ENCODE measurements at places on chromosomes 7 and 10.

GRCh38 chr10:116182426-116182825, 90.6 kb downstream of the GFRA1 start:
- DNase-seq = no peak

DNA sequence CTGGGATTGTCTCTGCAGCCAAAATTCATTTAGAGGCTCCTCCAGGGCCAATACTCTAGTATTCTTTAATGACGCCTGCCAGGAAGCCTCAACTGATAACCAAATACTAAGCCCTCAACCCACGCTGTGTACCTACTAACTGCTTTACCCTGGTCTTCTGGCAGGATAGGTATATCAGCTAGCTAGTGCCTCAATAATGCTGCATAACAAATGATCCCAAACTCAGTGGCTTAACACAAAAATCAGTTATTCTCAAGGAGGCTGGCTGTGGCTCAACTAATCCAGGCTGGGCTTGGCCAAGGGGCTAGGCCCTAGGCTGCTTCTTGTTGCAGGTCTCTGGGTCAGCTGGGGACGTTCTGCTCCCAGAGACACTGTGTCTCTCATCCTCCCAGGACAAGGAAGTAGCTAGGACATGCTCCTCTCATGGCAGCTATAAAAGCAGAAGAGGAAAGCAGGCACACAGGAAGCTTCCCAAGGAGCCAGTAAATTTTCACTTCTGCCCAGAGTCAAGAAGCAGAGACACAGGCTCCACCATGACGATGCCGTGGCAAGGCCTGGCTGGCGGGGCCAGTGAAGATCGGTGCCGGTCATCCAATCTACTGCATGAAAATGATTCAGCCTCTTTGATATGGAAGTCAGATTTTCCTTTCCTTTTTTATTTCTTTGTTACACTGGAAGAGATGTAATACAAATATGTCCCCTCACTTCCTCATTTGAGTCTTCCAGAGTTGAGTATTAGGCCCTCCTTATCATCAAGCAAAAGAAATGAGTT, 28.6 kb upstream of the COL13A1 start:
- DNase-seq = no peak

GRCh38 chr10:94299417-94299816, 63.3 kb downstream of the NOC3L start:
- peak; percentile 18 for DNase-seq

DNA sequence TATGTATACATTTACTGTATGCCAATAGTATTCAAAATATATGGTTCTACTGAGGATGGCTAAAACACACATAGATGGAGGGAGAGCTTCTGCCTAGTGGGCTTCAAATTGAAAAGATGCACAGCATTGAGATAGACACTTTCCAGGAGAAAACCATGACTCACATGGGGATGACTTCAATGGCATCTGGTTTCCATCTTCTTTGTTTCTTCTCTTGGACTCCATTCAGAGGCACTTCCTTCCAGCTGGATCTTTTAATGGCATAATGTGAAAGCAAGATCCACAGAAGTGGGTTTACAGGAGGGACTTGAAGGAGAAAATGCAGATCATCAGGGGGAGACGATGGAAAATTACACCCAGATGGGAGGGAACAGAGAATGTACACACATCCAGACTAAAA, 84.9 kb downstream of the ZNF365 start:
- no peak for DNase-seq

- no peak for DNase-seq
These were observed 8.7 kb downstream of the TMEM209 start for GRCh38 chr7:130196476-130196875.

DNA sequence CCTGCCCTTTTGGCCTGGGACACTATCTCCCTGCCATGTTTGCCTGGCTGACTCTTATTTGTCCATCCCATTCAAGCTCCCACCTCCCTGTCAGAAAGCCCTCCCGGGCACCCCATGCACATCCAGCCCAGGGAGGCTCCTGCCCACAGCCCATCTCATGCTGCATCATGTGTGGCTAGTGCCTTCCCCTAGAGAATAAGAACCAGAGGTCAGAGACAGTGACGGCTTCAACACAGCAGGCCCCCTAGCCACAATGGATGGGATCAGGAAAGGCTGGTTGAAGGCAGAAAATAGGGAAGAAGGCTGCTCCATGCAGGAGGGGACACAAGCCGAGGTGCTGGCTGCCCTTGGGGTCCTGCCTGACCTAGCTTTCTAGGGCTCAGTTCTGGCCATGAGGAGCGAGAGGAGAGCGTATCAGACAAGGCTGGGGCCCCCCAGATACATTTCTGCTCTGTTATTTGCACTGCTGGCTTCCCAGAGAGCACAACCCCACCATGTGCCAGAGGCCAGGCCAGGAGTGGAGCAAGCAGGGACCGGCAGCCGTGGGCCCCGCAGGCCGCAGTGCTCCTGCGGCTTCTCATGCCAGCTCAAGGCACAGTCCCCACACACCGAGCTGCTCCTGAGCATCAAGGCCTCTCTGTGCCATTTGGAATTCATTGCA, 161.1 kb upstream of the ZMIZ1 start:
- DNase-seq = no peak

GRCh38 chr10:97011397-97011796, 174.4 kb downstream of the SLIT1 start:
- DNase-seq = no peak

DNA sequence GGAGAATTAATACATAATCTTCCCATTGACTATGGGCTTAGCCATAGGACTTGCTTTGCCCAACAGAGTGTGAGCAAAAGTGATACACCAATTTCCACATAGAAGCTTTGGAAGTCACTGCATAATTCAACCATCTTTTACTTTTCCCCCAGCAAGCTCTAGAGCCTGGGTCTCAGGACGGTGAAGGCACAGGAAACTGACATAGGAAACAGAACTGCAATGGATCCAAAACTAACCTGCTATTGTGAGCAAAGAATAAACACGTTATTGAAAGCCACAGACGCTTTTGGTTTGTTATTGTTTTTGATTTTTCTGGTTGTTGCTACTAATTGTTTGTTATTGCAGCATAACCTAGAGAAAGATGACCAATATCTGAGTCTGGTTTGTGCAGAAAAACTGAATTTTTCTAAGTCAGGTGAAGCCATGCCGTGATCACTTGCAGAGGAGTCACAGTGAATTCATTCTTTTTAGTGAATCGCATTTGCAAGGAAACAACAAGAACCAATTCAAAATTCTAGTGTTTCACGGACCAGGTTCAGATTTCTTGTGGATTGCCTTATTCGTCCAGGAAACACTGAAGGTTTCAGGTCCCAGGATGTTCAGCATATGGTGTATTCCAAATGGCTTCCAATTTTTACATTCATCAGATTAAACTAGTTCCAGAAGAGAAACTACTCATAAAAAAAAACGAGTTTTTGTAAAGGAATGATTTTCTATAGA, 52.8 kb downstream of the CUBN start:
- no peak for DNase-seq

- DNase-seq = no peak
These were observed 26.7 kb downstream of the ZNF277 start for GRCh38 chr7:112233048-112233697.

- no peak for DNase-seq
These were observed 59.3 kb downstream of the OSBPL3 start for GRCh38 chr7:24920451-24921361.

- DNase-seq = no peak
These were observed 1.7 kb downstream of the PGAM1 start for GRCh38 chr10:97427571-97428179.

GRCh38 chr10:107686095-107686494, 521.6 kb upstream of the SORCS1 start:
- no peak for DNase-seq

- DNase-seq = peak; percentile 12
These were observed 361.0 kb upstream of the ZMIZ1 start for GRCh38 chr10:78707745-78708144.

DNA sequence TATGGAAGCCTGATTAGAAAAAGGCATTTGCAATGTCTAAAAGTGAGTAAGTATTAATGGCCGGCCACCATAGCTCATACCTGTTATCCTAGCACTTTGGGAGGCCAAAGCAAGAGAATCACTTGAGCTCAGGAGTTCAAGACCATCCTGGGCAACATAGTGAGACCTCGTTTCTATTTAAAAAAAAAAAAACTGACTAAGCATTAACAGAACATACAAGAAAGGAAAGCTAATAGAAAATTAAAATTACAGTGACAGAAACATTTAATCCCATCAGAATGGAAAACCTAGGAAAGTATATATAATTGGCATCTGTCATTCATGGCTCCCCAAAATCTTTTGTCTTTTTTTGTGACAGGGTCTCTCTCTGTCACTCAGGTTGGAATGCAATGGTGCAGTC, 55.9 kb downstream of the AOC1 start:
- DNase-seq = no peak

DNA sequence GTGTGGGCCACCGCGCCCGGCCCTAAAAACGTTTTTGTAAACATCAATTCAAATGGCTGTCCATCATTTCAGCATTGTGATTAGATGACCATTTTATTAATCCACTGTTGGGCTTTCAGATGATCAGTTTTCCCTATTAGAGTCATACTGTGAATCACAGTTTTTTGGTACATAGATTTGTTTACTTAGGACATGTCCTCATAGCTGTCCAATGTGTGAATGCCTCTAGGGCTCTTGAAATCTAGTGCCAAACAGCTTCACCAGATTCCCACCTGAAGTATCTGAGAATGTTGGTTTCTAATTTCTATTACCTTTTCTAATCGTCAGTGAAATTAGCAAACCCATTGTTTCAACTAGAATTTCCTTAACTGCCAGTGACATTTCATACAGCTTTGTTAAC, 66.8 kb downstream of the UPF2 start:
- DNase-seq = peak; percentile 1

DNA sequence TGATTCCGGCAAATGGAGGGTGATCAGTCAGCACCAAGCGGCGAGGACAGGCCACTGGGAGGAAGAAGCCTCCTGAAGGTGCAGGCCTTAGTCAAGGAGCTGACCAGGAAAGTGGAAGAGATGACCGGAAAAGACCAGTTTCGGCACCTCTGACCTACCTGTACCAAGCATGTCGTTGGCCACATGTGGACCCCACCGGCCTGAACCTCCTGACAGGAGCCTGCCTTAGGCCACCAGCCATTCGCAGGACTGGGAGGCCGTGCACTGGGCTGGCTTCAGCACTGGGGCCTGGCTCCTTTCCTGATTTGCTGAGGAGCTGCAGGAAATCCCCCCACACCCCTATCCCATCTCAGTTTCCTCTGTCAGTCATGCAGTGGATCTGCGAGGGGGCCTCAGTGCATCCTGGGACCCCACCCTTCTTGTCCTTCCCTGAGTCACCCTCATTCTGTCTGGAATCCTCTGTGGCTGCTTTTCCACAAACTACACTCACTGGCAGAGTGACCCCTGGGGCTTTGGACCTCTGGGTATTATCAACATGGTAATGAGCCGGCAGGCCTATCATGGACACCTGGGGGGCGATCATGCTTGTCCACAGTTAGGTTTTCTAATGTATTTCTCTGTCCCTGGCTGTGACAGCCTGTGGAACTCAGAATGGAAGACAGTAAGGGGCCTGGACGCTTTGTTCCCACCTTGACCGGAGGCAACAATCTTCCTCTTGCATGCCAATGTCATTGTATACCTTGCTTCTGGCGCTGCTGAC, 33.0 kb downstream of the RAMP3 start:
- DNase-seq = no peak

GRCh38 chr7:111784296-111784695, 222.0 kb upstream of the IMMP2L start:
- DNase-seq = no peak

- DNase-seq = peak; percentile 9
These were observed 863 bp downstream of the ST8SIA6 start for GRCh38 chr10:17453373-17454091.

- no peak for DNase-seq
These were observed 279.0 kb downstream of the DNAJB6 start for GRCh38 chr7:157615852-157616251.

GRCh38 chr7:96870185-96870584, 135.2 kb upstream of the DLX6 start:
- DNase-seq = peak; percentile 76

DNA sequence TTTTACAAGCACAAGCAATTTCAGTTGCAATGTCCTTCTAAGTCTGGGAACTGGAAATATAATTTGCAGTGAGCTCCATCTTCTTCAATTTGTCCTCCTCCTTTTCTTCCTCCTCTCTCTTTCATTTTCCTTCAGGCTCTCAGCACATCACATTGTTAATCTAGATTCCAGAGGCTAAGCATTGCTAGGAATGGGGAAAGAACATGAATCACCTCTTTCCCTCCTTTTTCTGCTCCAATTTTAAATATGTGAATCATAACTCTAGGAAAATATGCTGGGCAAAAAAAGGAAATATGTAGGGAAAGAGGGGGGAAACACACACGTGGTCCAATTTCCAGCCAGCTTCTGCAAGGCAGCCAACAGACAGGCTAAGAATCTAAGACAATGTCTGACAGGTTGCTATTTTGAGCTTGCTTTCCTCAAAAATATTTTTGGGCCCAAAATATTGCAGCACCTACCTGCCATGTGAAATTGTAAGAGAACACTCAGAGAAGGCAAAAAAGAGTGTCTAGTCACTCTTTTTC, 72.7 kb upstream of the NUPR2 start:
- no peak for DNase-seq

DNA sequence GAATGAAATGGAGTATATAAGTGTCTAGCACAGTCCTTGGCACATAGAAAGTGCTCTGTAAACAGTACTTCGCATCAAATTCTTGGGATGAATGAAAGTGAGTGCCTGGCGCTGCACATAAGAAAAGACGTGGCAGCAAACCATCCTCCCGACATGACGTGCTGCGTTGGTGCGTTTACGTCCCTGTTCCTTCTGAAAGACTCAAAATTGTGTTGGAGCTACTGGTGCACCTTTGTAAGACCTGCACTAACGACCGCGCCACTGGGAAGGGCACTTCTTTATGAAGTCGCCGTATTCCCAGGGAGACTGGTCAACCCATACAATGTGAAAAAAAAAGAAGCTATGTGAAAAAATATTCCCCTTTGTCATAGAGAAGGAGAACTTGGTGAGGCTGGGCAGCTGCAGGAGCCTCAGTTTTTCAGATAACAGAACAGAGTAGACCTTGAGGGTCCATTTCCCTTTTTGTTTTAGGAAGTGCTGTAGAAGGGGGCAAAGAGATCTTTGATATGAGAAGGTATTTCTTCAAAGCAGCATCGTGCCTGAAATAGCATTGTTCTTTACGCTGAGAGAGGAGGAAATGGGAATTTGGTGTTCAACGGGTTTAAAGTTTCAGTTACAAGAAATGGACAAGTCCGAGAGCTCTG, 91.7 kb downstream of the PTPRE start:
- DNase-seq = no peak

Data from foreskin keratinocyte (primary cell).